Activated CD8-positive, alpha-beta memory T cell treated with anti-CD3 and anti-CD28 coated beads for 24 hours (primary cell): ENCODE measurements at places on chromosomes 4 and X.

DNA sequence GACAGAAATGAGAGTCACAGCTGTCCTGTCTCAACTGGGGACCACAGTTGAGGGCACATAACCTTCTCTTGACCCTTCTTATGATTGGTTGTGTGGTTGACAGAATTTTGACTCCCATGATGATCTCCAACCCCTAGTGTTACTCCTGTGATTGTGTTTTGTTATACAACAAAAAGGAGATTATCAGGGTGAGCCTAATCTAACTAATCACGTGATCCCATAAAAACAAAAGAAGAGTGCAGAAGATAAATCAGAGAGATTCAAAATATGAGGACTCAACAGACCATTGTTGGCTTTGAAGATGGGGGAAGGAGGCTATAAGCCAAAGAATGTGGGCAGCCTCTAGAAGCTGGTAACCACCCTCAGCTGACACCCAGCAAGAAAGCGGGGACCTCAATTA is 72.7 kb downstream of the GUCY2F start:
- DNase-seq = no peak

- DNase-seq = peak; percentile 82
Observed at GRCh38 chr4:25862411-25863346, at the start of gene SEL1L3. SEL1L3 (minus strand) TSS chr4:25862988; CDS start chr4:25862836, 152 bp downstream.

GRCh38 chr4:82419451-82419850 is 10.8 kb downstream of the HNRNPDL start:
- no peak for DNase-seq

GRCh38 chr4:88143504-88143903 is 14.9 kb downstream of the ABCG2 start:
- DNase-seq = no peak

- no peak for DNase-seq
Observed at GRCh38 chr4:54365691-54366090, 136.6 kb downstream of the PDGFRA start.
